Activated CD4-positive, alpha-beta T cell treated with anti-CD3 and anti-CD28 coated beads, Interleukin-2, amount 10 ng/mL, durations not matched to agents 7 days and 5 days (primary cell): ENCODE measurements at places on chromosomes 4 and X. TPM values are rescaled to one million over a fixed set of nuclear protein-coding genes. Genes with fewer than 3 reads are reported as not detected.

DNA sequence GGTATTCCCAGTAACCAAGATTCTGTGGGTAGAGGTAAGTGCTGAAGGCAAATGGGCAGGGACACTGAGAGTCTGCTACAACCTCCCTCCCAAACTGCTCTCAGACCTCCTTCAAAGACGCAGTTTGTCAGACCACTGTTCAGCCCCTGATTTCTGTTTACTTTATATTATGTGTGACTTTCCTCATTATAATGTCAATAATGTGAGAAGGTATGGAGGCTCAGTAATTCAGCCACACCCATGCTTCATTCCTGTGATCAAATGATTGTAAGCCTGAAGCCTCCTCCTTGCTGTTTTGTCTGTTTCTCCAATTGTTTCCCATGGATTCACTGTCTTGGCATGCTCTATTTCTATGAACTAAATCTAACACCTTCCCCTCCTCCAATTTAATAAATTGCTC lies 75.6 kb downstream of the SYTL5 start:
- H3K4me3 ChIP-seq = no peak overlapping the region
- H3K36me3 ChIP-seq = no peaks in the 10 kb centered on the region
- peaks cover 3% of the 10 kb centered on the region for H3K27me3 ChIP-seq
- no peak for DNase-seq
- no peak overlapping the region for H3K27ac ChIP-seq

DNA sequence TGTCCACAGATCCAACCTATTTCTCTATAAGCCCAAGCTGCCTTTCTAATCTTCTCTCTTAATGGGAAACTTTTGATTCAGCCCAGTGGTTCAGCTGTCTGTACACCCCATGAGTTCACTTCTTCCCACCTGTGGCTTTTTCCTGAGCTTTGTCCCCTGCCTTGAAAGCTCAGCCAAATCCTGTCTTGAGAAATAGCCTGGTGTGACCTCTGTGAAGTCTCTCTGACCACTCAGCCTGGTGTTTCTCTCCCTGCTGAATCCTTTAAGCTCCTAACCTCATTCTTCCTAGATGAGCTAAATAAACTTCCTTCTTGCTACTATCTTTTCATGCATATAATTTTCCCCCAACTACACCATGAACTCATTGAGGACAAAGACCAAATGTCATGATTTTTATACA lies 15.2 kb upstream of the HERC5 start:
- no peak for DNase-seq
- H3K27ac ChIP-seq = no peak overlapping the region

The FRG2 gene
- not detected for total RNA-seq

DNA sequence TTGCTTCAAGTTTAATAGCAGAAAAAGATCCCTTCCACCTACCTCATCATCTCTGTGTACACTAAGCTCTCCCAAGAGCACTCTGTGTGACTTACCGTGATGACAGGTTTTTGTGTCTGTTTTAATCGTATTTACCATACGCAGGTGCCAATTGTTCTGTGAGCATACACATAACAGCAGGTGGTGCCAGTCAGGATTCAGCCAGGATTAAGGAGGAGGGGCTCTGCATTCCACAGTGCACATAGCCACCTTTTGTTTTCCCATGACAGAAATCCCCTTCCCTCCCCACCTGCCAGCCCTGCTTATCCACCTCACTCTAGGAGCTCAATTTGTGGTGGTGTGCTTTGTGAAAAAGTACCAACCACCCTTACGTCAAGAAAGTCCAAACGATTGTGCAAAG lies 14.8 kb downstream of the ANK2 start:
- DNase-seq = no peak
- no peak overlapping the region for H3K27ac ChIP-seq
- peaks cover 1% of the 10 kb centered on the region for H3K27me3 ChIP-seq

The FAM149A gene
- total RNA-seq = 0.50 TPM

DNA sequence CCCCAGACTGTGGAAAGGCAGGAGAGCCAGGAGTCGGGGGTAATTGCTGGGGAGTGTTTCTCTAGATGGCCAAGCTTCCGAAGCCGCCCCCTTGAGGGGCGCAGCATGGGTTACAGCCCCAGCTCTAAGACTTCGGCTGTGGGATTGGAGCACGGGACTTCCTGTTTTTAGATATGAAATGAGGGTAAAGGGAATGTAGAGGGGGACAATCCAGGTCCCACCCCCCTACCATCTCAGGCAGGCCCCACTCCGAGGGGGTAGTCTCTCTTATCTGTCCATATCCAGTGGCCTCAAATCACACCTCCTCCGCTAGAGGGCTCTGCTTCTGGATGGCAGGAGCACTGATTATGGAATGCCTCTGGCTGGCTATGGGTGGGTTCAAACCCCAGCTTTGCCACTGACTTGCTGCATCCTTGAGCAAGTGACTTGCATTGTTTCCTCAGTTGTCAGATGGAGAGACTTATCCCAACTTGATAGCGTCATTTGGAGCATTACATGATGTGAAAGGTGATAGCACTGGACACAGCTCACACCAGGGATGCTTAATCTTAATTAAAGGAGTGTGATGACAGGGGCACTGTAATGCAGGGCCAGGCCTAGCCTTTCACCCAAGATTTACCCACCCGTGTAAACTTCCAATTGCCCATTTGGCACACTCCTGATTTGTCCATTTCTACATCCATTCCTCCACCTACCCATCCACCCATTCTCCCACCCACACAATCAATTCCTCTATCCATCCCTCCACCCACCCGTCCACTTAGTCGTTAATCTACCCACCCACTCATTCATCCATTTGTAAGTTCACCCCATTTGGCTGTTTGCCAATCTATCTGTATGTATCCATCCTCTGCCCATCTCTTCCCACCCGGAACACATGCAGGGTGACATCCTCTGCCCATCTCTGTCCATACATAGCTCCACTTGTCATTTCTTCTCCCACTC lies 848 bp upstream of the KCND1 start:
- H3K27me3 ChIP-seq = no peaks in the 10 kb centered on the region
- H3K27ac ChIP-seq = peak overlapping the region; percentile 5
- H3K4me1 ChIP-seq = peaks cover 28% of the 10 kb centered on the region
- H3K36me3 ChIP-seq = peaks cover 23% of the 10 kb centered on the region
- no peak overlapping the region for H3K4me3 ChIP-seq
